ENCODE measurements at places on chromosomes 16 and 17.
A peak's percentile ranks its signal among the peaks of the same experiment; 100 is the strongest.

GRCh38 chr17:8925808-8926207 lies 39.7 kb downstream of the PIK3R5 start:
- no peak for DNase-seq

GRCh38 chr17:38871247-38872015 lies 1.6 kb downstream of the LASP1 start:
- DNase-seq, result peak; percentile 91

DNA sequence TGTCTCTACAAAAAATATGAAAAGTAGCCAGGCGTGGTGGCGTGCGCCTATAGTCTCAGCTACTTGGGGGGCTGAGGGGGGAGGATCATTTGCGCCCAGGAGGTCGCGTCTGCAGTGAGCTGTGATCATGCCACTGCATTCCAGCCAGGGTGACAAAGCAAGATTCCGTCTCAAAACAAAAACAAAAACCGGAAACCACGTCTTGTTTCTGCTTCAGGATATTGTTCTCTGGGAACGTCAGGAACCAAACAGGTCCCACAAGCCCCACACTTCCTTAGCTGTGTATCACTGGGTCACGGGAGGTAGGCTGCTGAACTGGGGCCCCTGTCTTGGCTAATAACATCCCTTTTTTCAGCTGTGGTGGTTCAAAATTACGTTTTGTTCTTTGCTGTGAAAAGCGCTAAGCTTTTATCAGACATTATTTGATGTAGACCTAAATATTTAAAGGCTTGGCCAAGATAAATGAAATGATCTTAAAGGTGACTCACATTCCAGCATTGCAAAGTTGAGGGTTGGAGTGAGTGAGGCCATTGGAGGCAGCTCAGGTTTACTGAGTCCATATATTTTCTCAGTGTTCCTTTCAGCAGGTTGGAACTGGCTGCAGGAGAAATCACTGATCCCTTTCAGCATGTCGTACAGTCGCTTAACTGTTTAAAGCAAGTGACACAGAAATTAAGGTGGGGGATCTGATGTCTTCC lies 16.4 kb upstream of the SEC14L1 start:
- DNase-seq, result no peak

DNA sequence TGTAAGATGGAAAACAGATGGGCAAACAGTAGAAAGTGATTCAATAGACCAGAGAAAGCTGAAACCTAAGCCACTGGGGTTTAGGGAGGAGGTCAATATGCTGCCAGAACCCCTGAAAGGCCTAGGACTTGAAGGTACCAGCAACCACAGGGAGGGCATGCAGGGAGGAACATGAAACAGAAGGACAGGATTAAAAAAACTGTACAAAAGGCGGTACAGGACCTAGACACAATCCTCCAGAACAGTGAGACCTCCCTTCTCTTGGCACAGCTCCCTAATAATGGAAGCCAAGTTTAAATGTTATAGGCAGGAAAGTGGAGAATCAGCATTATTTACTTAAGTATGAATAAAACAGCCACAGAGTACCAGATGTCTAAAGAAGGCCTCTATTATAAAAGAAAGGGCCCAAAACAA lies 105.5 kb downstream of the SPAG9 start:
- no peak for DNase-seq

- no peak for DNase-seq
Measured at GRCh38 chr16:2432286-2432685, 3.0 kb downstream of the CCNF start.

Measured in LoVo (cell line).